ENCODE measurements at places on chromosomes 1 and 21. TPM values are rescaled to one million over a fixed set of nuclear protein-coding genes. Genes with fewer than 3 reads are reported as not detected.

DNA sequence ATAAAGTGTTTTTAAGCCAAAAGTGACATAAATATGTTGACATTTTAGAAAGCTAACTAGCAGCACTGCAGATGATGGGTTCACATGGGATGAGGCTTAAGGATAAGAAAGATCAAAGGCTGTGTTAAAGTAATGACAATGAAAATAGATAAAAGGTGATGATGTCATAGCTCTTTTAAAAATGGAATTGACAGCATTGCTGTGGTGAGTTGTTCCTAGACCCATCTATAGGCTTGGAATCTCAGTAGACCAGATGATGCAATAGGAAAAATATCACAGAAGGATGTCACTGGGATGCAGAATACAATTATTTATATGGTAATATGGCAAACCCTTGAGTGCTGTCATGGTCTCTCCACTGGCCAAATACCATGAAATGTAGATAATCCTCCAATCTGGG, 286.0 kb downstream of the PLA2G4A start:
- DNase-seq = no peak
- H3K4me1 ChIP-seq = no peaks in the 10 kb centered on the region
- no peak overlapping the region for H3K4me3 ChIP-seq

DNA sequence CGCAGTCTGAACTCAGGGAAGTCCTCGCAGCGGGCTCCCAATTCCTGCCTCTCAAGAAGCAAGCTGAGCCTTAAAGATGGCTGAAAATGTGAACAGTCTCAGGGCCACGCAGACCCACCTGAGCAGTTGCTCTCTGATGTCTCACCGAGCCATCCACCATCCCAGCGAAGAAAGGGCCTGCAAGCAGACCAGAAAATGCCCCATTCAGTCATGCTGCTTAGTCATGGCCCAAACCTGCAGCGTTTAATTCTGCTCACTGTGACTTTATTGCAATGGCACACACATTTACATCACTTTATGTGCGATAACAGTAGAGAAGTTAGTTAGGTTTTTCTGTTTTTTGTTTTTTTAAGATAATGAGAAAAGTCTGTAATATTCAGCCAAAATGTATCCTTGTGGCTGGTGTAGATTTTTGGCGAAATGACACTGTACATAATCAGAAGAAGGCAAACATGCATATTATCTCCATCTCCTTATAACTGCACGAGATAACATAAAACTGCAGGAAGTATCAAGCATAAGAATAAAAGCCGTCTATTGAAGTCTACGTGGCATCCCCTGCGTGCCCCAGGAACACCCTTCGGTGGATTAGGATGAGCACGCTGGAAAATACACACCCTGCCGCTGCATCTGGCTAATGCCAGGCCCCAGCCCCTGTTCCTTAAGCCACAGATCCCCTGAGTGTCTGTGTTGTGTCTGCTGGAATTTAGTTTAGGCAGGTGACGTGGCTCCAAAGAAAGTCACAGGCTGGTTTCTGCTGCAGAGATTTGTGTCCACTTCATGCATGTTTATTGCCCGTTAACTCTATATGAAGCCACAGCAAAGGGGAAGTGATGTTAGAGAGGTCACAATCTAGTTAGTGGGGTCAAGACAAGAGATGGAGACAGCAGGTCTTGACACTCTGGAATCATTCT, 119.8 kb upstream of the IRF2BP2 start:
- H3K4me1 ChIP-seq = peaks cover 47% of the 10 kb centered on the region
- H3K27me3 ChIP-seq = no peaks in the 10 kb centered on the region
- DNase-seq = no peak
- H3K36me3 ChIP-seq = no peaks in the 10 kb centered on the region
- H3K4me3 ChIP-seq = no peak overlapping the region

TTC22 gene
- not detected for total RNA-seq

ANKRD35 gene
- not detected for total RNA-seq

BATF3 gene
- 3.3 TPM for total RNA-seq

- no peak overlapping the region for H3K4me3 ChIP-seq
- H3K4me1 ChIP-seq = no peaks in the 10 kb centered on the region
- 0 out of 2 replicates have a peak, but pooled peaks cover 2% of the 10 kb centered on the region for H3K36me3 ChIP-seq
- DNase-seq = no peak
- no peak overlapping the region for H3K27ac ChIP-seq
Observed at GRCh38 chr1:20684651-20685050, 23.5 kb upstream of the DDOST start.

SLC39A1 gene
- total RNA-seq = 141 TPM

- no peaks in the 10 kb centered on the region for H3K36me3 ChIP-seq
- DNase-seq = no peak
- H3K4me1 ChIP-seq = no peaks in the 10 kb centered on the region
- no peak overlapping the region for H3K27ac ChIP-seq
- H3K4me3 ChIP-seq = no peak overlapping the region
Observed at GRCh38 chr1:158283965-158284364, 5.8 kb upstream of the CD1C start.

DNA sequence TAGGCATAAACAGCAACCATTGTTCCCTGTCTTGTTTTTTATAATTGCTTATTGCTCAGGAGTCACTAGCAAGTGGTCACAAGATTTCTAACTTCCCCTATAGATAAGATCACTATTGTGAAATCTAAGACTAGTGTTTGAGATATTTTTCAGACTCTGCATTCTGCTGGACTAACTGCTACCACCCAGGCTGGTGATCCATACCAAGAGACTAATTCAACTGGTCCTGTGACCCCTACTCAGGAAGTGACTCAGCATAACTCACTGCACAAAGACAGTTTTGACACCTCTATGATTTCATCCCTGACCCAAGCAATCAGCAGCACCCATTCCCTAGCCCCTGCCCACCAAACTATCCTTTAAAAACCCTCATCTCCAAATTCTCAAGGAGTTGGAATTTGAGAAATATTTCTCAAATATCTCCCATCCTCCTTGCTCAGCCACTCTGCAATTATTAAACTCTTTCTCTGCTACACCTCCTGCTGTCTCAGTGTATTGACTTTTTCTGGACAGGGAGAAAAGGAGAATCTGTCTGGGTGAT, 52.7 kb downstream of the TRIM33 start:
- peaks cover 5% of the 10 kb centered on the region for H3K4me1 ChIP-seq
- peak; percentile 6 for DNase-seq
- no peaks in the 10 kb centered on the region for H3K27me3 ChIP-seq
- peaks cover 54% of the 10 kb centered on the region for H3K36me3 ChIP-seq

DNA sequence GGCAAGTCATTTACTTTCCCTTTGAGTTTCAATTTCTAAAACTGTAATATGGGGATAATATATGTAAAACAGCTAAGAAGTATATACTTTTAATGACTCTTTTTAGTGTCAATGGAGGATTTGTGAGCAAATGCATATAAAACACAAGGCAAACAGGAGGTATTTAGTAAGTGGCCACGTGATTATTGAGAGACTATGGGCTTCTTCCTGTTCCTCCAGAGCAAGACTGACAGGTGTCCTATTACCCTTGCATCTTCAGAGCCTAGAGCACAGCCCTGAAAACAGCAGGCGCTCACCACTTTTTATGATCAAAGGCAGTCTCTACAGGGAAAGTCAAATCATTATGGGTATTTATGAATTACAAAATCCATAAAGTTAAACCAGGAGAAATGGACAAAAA, 941 bp upstream of the ROR1 start:
- 0 out of 2 replicates have a peak, but pooled peaks cover 4% of the 10 kb centered on the region for H3K36me3 ChIP-seq
- no peak overlapping the region for H3K27ac ChIP-seq
- H3K4me1 ChIP-seq = peaks cover 27% of the 10 kb centered on the region
- no peaks in the 10 kb centered on the region for H3K27me3 ChIP-seq
- H3K4me3 ChIP-seq = no peak overlapping the region

DNA sequence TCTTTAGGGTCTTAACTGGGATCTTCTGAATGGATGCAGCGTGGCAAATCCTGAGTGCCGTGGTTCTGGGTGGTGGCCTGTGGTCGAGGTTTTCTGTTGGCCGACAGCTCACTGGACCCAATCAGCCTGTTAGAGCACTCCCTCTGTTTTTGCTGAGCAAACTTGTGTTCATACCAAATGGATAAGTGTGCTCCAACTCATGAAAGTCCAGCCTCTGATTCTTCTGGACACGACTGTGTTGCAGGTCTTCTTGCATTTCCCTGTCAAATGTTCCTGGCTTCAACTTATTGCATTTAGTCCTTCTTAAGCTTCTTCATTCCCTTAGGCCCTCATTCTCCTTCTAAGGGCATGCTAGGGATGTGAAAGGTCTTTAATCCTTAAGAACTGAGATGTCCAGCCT, 63.7 kb downstream of the AJAP1 start:
- no peak overlapping the region for H3K4me3 ChIP-seq
- no peak for DNase-seq
- H3K27ac ChIP-seq = no peak overlapping the region

TNNT2 gene
- total RNA-seq = not detected

- H3K36me3 ChIP-seq = no peaks in the 10 kb centered on the region
- H3K4me3 ChIP-seq = no peak overlapping the region
- DNase-seq = peak; percentile 91
- H3K4me1 ChIP-seq = peaks cover 65% of the 10 kb centered on the region
- H3K27ac ChIP-seq = peak overlapping the region; percentile 66
Observed at GRCh38 chr1:211632808-211633523, 42.5 kb downstream of the NEK2 start.

- peaks cover 23% of the 10 kb centered on the region for H3K4me1 ChIP-seq
- DNase-seq = no peak
- no peak overlapping the region for H3K27ac ChIP-seq
- H3K36me3 ChIP-seq = no peaks in the 10 kb centered on the region
- H3K4me3 ChIP-seq = peak overlapping the region; percentile 59
Observed at GRCh38 chr1:112954017-112954650, 1.9 kb downstream of the SLC16A1 start.

DNA sequence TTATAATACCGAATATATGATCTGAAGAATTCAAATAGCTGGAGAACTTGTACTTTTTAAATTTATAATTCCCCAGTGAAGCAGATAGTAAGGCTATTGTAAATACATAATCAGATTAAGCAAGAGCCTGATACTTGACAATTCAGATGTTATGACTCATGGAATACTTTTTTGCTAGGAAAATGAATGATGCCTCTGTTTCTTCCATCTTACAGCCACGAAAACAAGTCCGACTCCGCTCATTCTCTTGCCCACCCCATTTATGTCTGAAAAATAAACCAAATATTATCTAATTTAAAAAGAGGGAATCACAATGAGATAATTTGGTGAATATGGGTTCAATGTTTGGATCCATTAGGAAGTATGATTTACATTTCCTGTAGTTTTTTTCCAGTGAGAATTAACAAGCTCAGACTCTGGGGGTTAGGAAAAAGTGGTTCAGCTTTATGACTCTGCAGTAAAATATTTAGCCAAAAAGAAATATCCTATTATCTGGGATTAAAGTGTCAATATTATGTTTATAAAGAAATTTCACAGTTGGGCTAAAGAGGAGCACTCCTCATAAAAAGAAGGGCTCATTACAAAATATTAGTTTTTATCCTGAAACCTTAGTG, 50.4 kb upstream of the DAB1 start:
- H3K4me3 ChIP-seq = no peak overlapping the region
- H3K27me3 ChIP-seq = no peaks in the 10 kb centered on the region
- H3K36me3 ChIP-seq = no peaks in the 10 kb centered on the region

DNA sequence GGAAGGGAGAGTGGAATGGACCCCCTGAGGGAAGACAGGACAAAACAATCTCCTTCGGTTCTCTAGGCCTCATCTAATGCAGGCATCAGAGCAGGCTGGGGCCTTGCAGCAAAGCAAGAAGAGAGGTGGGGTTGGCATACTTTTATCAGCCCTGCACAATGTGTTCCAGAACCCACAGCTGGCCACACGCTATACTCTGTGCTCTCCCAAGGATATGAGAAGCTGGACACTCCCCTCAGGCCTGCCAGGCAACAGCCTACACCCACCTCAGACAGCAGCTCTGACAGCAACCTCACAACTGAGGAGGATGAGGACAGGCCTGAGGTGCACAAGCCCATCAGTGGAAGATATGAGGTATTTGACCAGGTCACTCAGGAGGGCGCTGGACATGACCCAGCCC, 27.3 kb downstream of the LY9 start:
- H3K4me3 ChIP-seq = no peak overlapping the region
- DNase-seq = no peak
- H3K27me3 ChIP-seq = no peaks in the 10 kb centered on the region
- H3K36me3 ChIP-seq = no peaks in the 10 kb centered on the region

DNA sequence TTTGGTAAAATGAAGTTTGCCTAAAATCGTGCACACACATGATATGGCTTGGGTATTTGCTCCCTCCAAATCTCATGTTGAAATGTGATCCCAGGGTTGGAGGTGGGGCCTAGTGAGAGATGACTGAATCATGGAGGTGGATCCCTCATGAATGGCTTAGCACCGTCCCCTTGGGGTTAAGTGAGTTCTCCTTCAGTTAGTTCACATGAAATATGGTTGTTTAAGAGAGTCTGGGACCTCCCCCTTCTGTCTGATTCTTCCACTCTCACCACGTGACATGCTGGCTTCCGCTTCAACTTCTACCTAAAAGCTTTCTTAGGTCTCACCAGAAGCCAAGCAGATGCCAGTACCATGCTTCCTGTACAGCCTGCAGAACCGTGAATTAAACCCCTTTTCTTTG, 58.4 kb downstream of the SIPA1L2 start:
- H3K4me1 ChIP-seq = peaks cover 21% of the 10 kb centered on the region
- no peak overlapping the region for H3K4me3 ChIP-seq
- no peak for DNase-seq
- no peaks in the 10 kb centered on the region for H3K36me3 ChIP-seq
- no peak overlapping the region for H3K27ac ChIP-seq
- no peaks in the 10 kb centered on the region for H3K27me3 ChIP-seq

GRCh38 chr1:87812871-87813577, 484.3 kb downstream of the LMO4 start:
- no peaks in the 10 kb centered on the region for H3K27me3 ChIP-seq
- H3K4me3 ChIP-seq = no peak overlapping the region
- no peak overlapping the region for H3K27ac ChIP-seq
- peaks cover 11% of the 10 kb centered on the region for H3K4me1 ChIP-seq
- DNase-seq = no peak

- H3K36me3 ChIP-seq = peaks cover 86% of the 10 kb centered on the region
- H3K27ac ChIP-seq = no peak overlapping the region
Observed at GRCh38 chr1:40053138-40053887, 12.8 kb downstream of the CAP1 start.

Measured in SJSA1 (cell line).